ENCODE measurements at places on chromosomes 5 and 9. TPM values are rescaled to one million over a fixed set of nuclear protein-coding genes. Genes with fewer than 3 reads are reported as not detected.

Gene TEX48
- total RNA-seq = not detected

- peak; percentile 7 for DNase-seq
These were observed 64.4 kb upstream of the PCAT7 start for GRCh38 chr9:94490465-94490864.

GRCh38 chr5:26761446-26761845 is 276.9 kb downstream of the CDH9 start:
- DNase-seq = no peak

DNA sequence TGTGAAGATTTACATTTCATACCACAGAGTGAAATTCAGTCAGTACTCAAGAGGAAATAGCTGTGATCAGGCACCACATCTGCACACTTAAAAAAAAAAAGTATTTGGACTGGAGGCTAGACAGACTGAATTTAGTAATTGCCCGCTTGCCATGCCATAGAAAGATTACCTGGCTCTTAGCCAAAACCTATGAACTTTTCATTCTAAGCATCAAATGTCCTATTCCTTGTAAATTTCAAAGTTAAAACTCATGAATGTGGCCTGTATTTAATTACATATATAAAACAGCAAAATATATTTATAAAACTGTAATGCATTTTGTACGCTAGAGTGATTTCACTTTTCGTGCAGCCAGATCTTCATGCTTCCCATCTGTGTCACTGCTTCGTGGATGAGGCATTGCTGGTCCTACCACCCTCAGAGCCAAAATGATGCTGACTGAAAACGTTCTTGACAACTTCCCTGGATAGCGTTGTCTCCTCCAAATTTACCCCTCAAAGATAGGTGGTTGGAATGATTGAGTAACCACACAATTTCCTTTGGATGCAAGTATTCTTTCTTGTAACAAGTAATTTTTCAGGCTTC is 447.9 kb upstream of the SGCD start:
- peak; percentile 8 for DNase-seq

DNA sequence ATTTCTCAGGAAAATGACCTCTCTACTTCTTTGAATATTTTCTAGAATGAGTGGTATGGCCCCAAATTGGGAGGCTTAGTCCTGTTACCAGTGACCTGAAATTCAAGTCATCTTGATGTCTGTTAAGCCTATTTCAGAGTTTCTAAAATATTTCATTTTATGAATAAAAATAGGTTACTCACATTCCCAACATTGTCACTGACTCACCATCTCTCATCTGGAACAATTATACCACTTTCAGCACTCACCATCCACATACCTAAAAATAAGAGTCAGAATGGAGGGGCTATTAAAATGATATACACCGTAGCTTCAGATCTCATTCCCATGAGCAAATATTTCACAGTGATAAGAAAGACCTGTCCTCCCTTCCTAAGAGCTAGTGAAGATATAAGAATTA is 71.8 kb downstream of the KIAA1958 start:
- DNase-seq = no peak

GRCh38 chr5:81147886-81148571 is 85.1 kb upstream of the CKMT2 start:
- no peak for DNase-seq
